Ecto neural progenitor cell (in vitro differentiated cells): ENCODE measurements at places on chromosomes 12 and 14.
A peak's percentile ranks its signal among the peaks of the same experiment; 100 is the strongest.

GRCh38 chr12:121057794-121058193 is 18.7 kb upstream of the OASL start:
- peak; percentile 28 for DNase-seq

DNA sequence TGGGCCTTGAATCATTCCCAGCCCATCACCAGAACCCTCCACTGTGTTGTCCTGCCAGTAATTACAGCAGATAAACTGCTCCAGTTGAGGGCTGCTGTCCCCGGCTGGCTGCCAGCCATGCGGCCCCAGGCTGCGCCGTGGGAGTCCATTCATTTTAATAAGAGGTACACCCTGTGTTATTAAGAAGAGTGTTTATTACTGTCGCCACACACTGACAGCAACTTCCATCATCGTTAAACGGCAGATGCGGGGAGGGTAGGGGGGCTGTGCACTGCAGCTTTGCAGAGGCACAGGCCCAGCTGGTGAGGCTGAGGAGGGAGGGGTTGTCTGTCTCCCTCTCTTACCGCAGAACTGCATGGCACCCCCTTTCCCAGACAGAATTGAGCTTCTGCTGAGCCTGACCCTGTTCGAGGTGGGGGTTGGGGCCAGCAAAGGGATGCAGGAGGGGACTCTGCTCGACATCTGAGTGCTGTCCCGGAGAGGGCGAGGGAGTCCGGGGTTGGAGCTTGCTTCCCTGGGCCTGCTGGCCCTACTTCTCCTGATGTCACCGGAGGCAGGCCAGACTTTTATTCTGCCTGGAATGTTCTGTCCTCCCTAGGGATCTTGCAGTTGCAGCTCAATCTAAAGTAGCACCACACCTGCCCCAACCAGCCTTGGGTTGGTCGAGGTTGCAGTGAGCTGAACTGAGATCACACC is 33.8 kb upstream of the GPATCH2L start:
- DNase-seq: no peak

DNA sequence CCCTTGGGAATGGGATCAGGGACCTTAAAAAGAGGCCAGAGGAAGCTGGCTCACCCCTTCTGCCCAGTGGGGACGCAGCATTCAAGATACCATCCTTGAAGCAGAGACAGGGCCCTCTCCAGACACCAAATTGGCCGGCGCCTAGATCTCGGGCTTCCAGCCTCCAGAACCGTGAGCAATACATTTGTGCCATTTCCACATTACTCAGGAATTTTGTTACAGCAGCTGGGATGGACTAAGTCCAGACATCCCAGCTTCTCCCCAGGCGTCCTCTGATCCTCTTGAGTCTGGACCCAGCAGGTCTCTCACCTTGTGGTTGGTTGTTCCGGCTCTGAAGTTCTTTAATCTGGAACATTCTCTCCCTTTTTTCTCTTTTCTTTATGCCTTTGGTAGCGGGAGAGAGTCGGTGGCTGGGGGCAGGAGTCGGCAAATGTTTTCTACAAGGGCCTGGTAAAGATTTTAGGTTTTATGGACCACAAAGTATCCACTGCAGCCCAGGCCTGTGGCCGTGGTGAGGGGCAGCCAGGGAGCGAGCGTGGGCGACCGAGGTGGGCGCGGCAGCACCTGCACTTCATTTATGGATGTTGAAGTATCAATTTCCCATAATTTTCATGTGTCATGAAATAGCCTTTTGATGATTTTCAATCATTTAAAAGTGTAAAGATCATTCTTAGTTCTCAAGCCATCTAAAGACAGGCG is 4.8 kb downstream of the CEP170B start:
- DNase-seq: no peak

DNA sequence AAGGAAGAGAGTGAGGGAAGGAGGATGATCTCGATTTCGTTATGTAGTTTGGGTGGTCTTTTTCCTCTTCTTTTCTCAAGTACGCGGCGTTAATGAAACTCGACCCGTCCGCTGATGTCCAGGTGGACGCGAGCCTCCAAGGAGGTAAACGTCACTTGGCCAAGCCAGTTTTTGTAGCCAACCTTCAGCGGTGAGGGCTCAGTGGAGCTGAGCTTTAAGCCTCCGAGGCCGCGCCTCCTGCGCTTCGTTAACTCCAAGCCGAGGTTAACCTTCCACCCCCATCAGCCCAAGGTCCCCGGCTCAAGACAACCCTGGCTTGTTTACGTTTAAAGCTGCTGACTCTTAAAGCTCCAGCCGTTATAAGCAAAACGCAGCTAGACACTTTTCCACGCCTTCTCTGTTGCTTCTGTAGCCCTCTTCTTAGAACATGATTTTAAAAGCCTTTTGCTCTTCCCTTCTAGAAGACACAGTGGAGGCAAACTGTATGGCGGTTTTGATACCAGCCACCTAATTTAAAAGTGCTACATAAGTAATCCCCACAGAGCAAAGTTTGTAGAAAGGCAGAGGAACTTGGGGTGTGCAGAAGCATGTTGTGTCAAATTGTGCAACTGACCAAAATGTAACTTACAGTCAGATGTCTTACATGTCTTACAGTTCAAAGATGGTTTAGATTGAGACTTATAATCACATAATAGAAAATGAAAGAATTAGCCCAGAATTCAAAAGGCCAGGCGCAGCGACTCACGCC is 923 bp upstream of the ITPR2 start:
- DNase-seq: peak; percentile 79

DNA sequence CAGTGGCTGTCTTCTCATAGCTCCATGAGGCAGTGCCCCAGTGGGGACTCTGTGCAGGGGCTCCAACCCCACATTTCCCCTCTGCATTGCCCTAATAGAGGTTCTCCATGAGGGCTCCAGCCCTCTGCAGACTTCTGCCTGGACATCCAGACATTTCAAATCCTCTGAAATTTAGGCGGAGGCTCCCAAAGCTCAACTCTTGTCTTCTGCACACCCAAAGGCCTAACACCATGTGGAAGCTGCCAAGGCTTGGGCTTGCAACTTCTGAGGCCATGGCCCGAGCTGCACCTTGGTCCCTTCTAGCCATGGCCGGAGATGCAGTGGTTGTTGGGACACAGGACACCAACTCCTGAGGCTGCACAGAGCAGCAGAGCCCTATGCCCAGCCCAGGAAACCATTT is 20.5 kb upstream of the PPP2R5C start:
- DNase-seq: no peak

DNA sequence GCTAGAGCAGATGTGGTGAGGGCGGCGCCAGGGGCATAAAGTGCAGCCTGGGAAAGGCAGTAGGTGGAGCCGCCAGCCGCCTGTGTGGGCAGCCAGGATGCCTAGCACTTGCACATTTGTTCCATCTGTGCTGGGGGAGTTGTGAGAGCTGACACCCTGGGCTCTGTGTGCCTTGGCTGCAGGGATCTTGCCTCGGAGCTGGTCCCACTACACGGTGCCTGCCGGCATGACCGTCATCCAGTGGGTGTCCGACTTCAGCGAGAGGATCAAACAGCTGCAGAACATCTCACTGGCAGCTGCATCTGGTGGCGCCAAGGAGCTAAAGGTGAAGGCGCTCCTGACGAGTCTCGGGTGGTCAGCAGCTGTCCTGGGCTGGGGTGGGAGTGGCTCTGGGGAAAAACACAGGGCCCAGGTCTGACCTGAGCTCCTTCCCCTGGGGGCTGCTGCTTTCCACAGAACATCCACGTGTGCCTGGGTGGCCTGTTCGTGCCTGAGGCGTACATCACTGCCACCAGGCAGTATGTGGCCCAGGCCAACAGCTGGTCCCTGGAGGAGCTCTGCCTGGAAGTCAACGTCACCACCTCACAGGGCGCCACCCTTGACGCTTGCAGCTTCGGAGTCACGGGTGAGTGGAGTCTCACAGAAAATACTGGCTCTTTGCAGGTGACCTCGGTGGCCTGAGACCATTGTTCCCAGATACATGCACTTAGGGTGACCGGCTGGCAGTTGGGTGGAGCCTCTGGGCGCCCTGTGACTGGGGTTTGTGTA is 37.4 kb downstream of the HSP90AA1 start:
- DNase-seq: no peak

GRCh38 chr12:125004621-125005020 is 11.2 kb downstream of the BRI3BP start:
- no peak for DNase-seq

DNA sequence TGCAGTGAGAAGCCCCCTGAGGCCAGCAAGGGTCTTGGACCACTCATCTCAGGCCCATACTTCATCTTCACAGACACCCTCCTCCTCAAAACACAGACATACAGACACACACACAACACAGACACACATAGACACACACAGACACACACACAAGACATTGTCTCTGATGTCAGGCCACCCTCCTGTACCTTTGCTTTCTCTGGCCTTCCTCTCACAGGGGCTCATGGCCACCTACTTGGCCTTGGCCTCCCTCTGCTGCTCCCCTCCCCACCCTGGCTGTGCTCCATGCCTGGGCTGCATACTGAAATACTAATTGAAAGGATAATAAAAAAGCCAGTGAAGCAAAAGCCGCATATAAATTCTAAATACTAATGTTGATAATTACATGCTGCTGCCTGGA is 1.6 kb upstream of the SYNDIG1L start:
- peak; percentile 36 for DNase-seq

GRCh38 chr12:30019366-30020140 is 235.8 kb upstream of the TMTC1 start:
- no peak for DNase-seq

DNA sequence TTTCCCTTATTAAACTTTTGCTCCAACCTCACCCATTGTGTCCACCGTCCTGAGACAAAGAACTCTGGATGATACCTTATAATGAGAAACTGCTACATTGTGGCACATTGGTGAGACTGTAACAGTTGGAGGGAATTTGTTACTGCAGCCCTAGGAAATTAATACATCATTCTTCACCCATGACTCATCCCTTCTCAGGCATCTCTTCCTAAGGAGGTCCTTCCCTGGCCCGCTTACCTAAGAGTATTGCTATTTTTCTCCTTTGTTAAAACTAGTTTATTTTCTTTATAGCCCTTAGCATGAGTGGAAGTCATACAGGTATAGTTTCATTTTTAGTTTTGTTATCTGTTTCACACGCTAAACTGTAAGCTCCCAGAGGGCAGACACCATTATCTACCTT is 87.1 kb downstream of the TMEM260 start:
- DNase-seq: no peak

GRCh38 chr14:43449291-43449690 is 1057.8 kb downstream of the FSCB start:
- no peak for DNase-seq

- no peak for DNase-seq
Observed at GRCh38 chr14:35362911-35363374, 41.6 kb downstream of the NFKBIA start.

GRCh38 chr12:80352474-80352873 is 91.6 kb upstream of the PTPRQ start:
- no peak for DNase-seq

- DNase-seq: no peak
Observed at GRCh38 chr12:93889516-93890212, 212.5 kb downstream of the CRADD start.

GRCh38 chr12:20985399-20985798 is 145.6 kb upstream of the SLCO1B1 start:
- DNase-seq: no peak

GRCh38 chr14:83463500-83464098 is 1929.9 kb upstream of the SEL1L start:
- peak; percentile 54 for DNase-seq

DNA sequence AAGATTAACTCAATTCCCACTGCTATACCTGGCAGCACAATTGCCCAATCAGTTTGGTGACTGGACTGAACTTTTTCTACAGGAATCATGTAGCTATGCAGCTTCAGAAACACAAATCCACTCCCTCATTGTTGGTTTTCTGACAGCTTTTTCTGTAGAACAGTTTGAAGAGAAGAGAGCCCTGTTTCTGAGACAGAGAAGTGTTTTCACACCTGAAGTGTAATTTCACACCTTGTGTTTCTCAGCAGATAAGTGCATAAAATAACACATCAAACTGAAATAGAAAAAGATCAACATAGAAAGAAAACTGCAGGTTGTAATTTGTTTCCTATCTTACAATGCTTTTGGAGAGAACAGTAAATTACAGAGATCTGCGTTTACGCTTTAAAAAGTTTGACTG is 335.6 kb downstream of the SNAPC1 start:
- DNase-seq: no peak

DNA sequence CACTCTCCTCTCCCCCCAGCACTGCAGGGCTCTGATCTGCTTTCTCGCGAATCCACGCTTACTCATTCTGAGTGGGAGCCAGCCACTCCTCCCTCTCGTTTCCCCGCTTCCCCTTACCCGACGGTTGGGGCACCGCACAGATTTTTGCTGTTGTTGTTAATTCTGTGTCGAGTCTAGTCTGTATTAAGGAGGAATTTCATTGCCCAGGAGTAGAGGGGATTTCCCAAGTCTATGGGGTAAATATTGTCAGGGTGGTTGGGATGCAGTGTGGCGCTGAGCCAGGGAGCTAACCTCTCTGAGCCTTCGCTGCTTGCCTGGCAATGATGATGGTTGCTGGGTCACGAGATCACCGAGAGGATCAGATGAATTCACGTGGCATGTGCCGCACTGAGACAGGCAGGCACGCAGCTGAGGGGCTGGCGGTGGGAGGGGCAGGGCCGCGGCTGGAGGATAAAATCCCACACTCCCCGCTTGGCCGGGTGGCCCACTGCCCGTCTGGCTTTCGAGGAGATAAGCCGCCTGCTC is 18.5 kb downstream of the NCOR2 start:
- DNase-seq: no peak

GRCh38 chr14:75646762-75647161 is 13.9 kb downstream of the ERG28 start:
- no peak for DNase-seq

DNA sequence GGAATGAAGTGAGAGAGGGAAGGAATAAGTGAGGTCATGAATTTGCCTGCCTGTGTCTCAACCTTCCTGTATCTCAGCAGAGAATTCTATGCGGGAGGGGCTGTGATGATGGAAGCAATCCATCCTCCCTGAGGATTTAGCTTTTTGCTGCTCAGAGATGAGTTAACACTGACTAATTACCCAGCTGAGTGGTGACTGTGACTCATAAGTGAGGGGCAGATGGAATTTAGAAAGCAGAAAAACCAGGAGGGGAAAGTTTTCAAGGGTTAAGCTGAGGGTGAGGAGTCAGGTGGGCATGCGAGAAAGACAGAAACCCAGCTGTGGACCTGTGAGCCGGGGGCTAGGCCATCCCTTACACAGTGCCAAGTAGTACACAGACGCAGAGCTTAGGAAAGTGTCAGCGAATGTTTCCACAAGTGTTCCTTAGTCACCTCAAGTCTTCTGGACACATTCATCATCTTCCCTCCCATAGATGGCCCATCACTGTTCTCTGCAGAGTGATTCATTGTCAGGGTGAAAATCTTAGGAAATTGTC is 277.9 kb downstream of the IPO8 start:
- no peak for DNase-seq

- no peak for DNase-seq
Observed at GRCh38 chr12:73951956-73952703, 585.5 kb upstream of the ATXN7L3B start.

DNA sequence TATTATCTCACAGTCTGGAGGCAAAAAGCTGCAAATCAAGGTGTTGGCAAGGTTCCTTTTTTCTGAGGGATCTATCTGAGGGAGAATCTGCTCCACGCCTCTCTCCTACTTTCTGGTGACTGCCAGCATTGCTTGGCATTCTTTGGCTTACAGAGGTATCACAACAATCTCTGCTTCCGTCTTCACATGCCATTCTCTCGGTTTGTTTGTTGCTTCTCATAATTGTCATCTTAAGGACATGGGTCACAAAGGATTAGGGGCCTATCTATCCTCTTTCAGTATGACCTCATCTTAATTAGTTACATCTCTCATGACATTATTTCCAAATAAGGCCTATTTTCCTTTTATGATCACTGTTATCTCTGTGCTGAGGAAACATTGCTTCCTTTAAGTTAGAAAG is 345.0 kb downstream of the FOXG1 start:
- no peak for DNase-seq
